ENCODE measurements at places on chromosomes 2 and 18. TPM values are rescaled to one million over a fixed set of nuclear protein-coding genes. Genes with fewer than 3 reads are reported as not detected.

GRCh38 chr18:37669991-37670534 is 104.5 kb upstream of the CELF4 start:
- no peak for DNase-seq

SCLY gene
- total RNA-seq = 14.7 TPM

DNA sequence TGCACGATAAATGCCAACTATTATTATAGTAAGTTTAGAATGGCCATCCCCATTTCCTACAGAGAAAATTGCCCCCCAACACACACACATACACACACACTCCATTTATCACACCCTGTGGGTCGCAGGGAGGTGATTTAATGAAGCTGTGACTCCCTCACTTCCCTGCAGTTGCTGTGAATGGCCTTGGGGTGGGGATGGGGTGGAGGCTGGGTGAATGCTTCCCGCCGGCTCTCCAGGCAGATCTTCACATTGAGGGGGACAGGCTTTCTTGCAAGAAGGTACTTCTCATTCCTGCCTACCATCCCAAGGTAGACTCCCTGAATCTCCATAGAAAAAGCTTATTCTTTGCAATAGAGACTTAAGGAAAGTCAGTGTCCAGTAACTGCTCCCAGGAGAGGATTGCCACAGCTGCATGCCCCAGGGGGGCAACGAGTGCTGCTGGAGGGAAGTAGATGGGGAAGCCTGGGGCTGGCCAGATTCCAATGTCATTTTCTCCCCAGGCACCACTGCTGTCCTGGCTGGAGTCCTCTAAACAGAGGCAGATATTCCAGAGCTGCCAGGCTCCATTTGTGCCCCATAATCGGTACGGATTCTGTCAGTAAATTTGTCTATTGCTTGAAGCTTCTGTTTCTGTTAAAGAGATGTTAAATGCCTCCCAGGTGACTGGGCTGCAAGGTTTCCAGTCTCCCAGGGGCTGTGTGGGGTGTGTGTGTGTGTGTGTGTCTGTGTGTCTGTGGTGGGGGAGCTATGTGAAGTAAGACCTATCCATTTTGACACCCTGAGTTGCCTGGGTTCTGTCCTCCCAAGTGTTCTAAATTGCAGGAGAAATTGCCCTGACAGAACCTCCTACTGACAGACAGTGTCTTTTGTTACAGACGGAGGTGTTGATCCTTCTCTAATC is 265.5 kb downstream of the SRBD1 start:
- DNase-seq = no peak

GRCh38 chr2:36376319-36376765 is 20.8 kb downstream of the CRIM1 start:
- DNase-seq = peak; percentile 86

RAB6C gene
- 0.25 TPM for total RNA-seq

CPLX4 gene
- total RNA-seq = not detected

GRCh38 chr2:217610401-217610814 is 392.4 kb downstream of the TNS1 start:
- DNase-seq = no peak

DNA sequence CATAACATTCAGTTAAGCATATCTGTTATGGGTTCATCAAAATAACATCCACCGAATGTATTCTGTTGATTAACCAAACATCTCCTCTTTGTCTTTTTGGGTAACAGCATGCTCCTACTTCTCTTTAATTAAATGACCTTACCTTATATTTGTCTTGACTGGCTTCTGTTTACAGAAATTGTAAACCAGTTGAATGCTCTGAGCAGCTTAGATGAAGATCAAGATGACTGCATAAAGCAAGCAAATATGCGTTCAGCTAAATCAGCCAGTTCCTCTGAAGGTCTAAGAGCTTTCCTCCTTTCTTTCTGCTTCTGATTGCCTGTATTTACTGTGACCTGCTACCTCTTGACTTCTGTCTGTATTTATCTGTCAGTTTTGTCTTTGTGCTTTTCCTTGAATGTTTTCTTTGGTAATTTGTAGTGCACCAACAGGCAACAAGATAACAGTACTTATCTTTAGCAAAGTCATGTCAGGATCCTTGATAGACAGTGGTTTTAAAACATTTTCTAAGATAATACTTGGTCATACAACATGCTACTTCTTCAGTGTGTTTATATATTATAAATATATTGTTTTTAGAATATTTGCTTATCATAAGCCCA is 152.8 kb downstream of the EHBP1 start:
- DNase-seq = no peak

DNA sequence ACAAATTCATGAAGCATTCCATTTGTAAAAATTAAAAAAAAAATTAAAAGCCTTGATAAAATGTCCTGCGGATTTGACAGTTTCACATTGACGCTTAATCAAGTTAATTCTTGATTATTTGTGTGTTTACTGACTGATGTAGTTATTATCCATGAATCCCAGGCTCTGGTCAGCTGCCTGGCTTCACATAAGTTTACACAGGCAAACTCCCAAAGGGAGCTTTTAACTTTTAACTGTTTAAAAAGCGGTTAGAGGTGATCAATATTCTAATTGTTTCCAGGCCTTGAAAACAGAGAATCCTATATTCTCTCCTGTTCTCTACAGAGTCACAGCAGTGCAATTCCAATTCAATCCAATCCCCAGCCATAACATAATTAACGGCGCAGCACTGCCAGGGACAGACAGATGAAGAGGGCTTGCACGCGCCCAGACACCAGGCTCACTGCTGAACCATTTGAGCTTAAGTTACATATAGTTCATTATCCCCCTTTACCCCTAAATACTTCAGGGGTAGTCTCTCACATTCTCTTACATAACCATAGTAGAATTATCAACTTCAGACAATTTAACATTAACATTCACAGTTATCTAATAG is 47.5 kb downstream of the ATP8B1 start:
- DNase-seq = no peak

- no peak for DNase-seq
These were observed 206.1 kb downstream of the RAB3GAP1 start for GRCh38 chr2:135258193-135258592.

DNA sequence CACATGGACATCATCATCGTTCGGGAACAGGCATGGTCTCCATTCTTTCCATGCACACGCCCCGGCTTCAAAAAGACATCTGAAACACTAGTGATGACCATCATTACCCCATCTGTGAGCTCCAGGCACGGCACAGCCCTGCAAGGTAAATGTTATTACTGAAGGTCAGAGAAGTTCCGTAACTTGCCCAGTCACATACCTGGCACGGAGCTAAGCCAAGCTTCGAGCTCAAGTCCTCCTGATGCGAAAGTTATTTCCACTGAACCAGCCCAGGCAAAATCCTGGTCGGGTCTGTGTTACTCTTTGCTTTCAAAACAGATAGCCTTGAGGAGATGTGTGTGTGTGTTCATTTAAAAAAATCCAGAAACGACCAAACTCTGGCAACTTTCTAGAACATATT is 22.8 kb downstream of the FHL2 start:
- no peak for DNase-seq

DNA sequence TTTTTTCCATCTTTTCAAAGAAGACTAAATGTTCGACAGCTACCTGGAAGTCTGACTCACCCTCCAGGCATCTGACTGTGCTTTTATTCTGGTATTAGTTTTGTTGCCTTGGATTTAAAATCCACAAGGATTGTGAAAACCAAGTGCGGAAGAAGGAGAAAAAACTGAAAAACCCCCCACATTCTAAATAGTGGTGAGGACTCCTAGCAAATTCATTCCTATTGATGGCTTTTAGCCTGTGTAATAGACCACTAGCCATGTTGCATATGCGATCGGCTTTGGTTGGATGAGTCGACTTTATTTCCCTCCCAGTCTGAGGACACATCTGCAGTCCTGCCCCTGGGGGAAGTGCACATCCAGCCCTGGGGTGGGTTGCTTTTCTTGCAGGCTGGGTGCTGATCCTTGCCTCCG is 16.9 kb downstream of the LDLRAD4 start:
- no peak for DNase-seq

- no peak for DNase-seq
These were observed 13.7 kb upstream of the GMCL1 start for GRCh38 chr2:69815717-69816116.

GRCh38 chr2:190641469-190641868 is 7.4 kb upstream of the NAB1 start:
- DNase-seq = no peak

GRCh38 chr2:172976116-172976515 is 99.5 kb upstream of the MAP3K20 start:
- no peak for DNase-seq

MALL gene
- 12.0 TPM for total RNA-seq

GALNT3 gene
- 0.17 TPM for total RNA-seq

GRCh38 chr18:11398625-11399024 is 210.8 kb upstream of the SLC35G4 start:
- DNase-seq = no peak

USP37 gene
- total RNA-seq = 6.6 TPM

EML6 gene
- total RNA-seq = 0.59 TPM

DNA sequence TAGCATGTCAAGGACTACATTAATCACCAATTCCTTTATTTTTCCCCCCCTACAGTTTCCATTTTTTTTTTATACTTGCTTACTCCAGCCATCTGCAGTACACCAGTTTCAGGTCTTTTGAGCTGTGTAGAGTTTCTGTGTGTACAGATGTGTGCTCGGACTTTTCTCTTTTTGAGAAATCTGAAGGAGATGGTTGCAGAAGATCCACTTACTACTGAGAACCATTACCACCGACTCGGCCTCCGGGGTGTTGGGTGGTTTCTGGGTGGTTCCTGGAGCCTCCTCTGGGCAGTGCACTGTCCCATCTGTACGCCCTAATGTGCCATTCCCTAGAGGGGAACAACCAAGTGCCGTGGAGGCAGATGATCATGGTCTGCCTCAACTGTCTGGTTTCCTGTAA is 15.4 kb upstream of the LYPD6B start:
- DNase-seq = no peak

DNA sequence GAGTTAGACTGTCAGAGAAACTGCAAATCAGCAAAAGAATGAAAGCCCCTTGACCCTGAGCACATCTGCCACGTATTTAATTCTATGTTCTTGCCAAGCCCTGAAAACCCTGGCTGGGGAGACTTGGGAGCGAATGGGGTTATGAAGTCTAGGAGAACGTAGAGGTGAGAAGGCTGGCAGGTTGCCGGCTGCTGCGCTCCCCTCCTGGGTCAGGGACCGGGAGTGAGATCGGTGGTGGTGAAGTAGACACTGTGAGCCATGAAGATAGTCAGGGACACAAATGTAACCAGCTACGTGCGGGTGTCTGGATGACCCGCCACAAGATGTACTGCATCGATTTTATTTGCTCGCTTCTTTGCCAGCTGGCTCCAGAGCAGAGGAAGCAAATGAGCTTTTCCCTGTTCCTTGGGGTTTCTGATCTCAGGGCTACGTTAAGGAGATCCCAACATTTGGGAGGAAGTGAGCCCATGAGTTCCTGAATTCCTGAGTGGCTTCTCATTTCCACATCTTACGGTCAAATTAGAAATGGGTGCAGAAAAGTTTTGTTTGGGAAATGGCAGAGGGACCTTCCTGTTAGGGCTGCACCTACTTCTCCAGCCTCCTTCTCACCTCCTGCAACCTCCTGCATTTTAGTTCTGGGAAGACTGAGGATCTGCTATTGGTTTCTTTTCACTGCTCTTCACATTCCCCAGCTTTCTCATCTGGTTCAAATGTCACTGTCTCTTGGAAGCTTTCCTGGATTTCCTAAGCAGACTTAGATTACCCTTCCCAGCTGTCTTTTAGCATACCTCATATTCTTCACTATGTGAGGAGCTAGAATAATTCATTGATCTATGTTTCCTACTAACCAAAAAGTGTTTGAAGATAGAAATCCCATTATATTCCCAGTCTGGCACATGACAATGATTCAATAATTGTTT is 360.6 kb downstream of the ZNF521 start:
- peak; percentile 40 for DNase-seq

DNA sequence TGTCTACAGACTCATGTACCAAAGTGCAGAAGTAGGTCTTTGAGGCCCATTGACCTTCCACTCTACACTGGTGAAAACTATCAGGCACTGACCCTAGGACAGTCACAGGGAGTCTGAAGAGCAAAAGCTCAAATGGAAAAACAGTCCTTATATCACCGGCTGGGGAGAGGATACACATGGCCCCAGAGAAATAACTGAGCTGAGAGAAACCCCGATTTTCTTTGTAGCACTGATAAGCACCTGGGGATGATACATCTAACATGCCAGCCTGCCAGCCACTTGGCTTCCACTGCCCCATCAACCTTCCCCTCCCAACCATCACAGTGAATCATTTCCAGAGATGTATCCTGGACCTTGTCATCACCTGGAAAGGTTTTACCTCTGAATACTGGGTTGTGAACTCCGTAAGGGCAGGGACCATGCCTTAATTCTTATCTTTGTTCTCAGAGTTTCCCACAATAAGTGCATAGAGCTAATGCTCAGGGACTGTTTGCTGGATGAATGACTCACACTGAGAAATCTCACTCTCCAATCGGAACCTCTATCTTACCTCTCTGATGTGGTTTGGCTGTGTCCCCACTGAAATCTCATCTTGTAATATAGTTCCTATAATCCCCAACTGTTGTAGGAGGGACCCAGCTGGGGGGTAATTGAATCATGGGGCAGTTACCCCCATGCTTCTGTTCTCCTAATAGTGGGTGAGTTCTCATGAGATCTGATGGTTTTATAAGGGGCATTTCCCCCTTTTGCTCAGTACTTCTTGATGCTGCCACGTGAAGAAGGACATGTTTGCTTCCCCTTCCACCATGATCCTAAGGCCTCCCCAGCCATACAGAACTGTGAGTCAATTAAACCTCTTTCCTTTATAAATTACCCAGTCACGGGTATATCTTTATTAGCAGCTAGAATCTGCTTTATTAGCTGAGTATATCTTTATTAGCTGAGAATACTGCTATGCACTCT is 37.1 kb downstream of the EVA1A start:
- DNase-seq = no peak
